Renal pelvis (tissue), 12 donors: ENCODE measurements at places on chromosomes 12 and 14.

- DNase-seq = no peak
These were observed 2.7 kb upstream of the KRT6B start for GRCh38 chr12:52454411-52455201.

DNA sequence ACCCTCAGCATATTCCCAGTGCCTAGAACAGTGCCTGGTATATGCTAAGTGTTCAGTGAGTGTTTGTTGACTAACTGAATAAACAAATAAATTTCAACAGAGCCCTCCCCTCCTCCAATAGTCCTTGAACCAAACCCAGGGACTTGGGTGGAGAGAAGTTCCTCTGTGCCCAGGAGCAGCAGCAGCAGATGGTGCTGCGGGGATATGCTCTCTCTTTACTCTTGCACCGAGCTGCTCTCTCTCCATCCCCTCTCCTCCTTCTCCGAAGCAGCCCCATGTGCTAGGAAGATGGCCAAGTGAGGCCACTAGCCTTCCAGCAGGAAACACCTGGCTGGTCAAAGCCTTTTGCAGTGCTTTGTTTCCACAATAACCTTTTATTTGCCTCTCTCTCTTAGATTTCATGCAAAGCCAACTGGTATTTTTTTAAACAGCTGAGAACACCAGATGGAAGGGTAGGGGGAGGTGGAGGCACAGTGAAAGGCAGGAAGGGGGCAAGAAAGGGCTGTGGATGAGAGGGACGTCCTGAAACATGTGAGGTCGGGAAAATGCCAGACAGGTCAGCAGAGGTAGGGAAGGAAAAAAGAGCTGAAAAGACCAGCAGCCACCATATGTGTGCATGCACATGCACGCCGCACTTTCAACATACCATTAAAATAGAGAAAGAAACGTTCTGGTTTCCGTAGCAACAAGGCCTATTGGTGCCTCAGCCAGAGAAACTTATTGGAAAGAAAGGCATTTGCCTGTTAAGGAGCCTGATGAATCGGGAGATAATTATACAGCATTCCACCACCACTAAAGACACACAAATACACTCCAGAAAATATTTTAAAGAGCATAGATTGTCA is 78.9 kb downstream of the EMP1 start:
- DNase-seq = no peak

DNA sequence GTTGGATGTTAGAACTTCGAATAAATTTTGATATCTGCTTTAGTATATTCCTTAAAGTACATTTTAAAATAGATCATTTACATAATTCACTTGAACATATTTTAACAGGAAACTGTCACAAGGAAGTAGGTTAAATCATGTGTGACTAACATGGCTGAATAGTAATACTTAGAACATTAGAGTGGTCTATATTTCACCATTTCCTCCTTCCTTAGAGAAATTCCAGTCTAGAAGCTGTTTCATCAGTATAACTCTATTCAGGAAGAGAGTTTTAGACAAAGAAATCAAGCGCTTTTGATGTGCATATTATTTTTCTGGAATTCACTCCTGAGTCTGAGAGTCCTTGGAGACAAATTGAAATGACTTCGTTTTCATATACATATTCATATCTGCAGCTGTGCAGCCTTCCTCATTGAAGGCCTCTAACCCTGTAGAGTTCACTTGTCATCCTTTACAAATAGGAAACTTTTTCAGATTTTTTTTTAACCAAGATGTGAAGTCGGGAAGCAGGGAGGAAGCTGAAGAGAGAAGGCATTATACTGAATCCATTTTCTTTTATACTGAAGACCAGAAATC is 28.4 kb downstream of the IRAK3 start:
- DNase-seq = no peak

- no peak for DNase-seq
These were observed 1005.8 kb downstream of the TRHDE start for GRCh38 chr12:73277971-73278370.

DNA sequence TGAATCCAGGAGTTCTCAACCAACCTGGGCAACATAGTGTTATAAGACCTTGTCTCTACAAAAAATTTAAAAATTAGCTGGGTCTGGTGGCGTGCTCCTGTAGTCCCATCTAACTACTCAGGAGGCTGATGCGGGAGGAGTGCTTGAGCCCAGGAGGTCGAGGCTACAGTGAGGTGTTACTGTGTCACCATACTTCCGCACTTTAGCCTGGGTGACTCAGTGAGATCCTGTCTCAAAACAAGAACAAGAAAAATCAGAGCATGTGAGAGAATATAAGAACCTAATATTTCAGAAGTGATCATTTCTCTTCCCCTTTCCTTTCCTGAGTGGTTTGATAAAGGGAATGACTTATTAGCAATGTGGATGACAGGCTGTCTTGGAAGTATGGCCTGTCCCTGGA is 9.5 kb downstream of the TRAF3 start:
- no peak for DNase-seq

GRCh38 chr12:9098115-9098452 is 17.6 kb downstream of the A2M start:
- no peak for DNase-seq

- no peak for DNase-seq
These were observed 11.3 kb upstream of the EML5 start for GRCh38 chr14:88804035-88804434.

DNA sequence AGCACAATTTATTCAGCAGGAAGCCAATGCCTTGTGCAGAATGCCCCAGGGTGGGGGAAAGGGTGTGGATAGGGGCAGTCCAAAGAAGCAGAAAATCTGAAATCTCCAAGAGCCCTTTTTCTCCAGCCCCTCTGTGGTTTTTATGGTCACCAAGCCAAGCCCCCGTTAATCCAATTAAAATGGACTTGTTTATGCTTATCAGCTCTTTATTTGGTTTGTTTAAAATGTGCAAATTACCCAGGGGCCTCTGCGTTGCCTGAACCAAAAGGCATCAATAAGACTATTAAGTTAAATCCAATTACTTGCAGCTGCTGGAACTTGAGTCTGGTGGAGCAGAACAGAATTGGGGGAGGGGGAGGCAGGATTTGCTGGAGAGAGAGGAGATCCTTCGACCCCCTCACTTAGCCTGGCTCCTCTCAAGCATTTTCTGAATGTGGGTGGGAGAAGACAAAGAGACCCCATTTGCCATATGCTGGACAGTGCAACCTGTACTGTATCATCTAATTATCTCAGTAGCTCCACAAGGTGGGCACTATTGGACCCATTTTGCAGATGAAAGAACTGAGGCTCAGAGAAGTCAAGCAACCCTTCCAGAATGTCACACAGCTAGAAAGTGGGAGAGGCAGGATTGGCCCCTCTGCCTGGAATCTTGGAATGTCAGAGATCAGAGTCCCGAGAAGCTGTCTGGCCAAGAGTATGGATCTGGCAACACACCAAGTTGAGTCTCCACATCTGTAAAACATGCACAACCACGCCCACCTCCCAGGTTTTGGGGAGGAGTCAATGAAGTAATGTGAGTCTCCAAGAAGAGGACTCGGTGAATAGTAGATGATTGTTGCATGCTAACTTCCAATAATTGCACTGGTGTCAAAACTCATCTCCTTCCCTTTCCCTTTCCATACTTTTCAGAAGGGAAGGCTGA is 66.9 kb downstream of the CMKLR1 start:
- no peak for DNase-seq

GRCh38 chr12:111846016-111846415 is 4.0 kb downstream of the MAPKAPK5 start:
- no peak for DNase-seq

DNA sequence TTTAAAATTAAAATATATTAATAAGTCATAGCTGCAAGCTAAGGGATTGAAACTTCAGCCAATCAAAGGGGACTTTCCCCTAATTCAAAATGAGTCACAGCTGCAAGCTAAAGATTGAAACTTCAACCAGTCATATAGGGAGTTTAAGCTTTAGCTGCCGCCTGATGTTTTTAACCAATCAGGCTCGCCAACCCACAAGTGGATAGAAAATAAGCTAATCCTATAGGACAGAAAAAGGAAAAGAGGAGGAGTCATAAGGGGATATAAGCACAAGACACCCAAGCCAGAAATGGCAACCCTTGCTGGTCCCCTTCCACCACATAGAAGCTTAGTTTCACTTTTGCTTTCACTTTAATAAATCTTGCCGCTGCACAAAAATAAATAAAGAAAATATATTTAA is 1154.6 kb downstream of the GALC start:
- no peak for DNase-seq

GRCh38 chr14:92153581-92153980 is 31.8 kb downstream of the CPSF2 start:
- DNase-seq = no peak

DNA sequence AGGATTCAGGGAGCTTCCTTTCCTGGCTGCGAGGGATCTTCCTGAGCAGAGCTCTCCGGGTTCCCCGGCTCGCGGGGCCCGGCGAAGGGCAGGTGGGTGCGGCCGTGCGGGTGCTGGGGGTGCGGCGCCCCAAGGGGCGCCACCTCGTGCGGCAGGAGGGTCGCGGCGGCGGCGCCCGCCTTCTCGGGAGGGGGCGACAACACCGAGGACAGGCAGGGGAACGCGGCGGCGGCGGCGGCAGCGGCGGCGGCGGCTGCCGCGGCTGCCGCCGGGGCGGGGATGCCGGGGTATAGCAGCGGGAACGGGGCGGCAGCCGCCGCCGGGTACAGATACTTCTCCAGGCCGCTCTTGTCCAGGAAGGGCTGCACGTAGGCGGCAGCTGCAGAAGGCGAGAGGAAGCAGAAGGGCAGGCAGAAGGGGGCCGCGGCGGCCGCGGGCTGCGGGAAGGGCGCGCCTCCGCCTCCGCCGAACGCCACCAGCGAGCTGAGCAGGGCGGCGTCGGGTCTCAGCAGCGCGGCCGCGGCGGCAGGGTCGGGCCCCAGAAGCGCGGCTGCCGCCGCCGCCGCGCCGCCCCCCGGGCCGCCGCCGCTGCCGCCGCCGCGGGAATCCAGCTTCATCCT is 2.7 kb downstream of the BHLHE41 start:
- no peak for DNase-seq

GRCh38 chr12:2180737-2181082 is 127.9 kb downstream of the CACNA1C start:
- DNase-seq = no peak

DNA sequence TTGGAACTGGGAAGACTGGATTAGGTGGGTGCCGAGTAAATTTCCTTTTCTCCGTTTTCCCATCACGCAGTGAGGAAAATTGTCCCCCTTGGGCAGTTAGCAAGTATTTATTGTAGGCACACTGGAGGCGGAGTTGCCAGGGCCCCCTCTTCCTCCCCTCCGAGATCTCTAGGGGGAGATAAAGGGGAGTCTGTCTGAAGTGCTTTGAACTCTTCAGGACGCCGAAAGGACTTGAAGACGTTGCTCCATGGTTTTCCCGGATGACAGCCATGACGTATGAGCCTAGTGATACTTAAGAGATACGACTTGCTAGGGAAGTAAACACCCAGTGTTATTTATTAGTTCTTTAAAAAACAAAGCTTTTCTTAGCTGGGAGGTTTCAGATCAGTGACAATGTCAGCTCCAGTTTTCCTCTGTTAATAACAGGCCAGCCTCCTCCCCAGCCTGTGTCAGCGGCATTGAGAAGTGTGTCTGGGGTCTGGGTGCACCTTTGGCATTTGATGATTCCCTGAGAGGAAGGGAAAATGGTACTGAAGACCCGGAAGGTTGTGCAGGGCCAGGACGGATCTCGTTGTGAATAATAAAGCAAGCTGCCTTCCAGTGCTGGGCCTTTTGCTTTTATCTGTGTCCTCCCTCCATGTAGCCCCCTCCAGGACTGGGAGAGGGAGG is 78.7 kb downstream of the TSPAN9 start:
- peak; percentile 59 for DNase-seq

DNA sequence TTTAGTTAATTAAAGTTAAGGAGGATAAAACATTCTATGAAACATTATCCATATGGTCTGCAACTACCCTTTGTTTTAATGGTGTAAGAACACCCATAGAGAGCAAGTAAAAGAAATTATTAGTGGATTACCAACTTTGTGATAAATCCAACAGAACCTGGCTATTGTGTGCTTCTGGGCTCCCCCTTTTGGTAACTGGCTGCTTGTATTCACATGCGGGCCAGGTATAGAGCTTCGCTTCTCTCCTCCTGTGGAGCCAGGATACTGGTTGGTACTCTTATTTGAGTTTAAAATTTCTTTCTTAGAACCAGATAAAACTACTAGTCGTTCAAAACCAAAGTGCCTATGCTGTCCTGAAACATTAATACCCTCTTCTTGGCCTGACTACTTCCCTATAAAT is 81.0 kb downstream of the PTPRR start:
- no peak for DNase-seq

- no peak for DNase-seq
These were observed 140.0 kb downstream of the DAD1 start for GRCh38 chr14:22448905-22449599.

DNA sequence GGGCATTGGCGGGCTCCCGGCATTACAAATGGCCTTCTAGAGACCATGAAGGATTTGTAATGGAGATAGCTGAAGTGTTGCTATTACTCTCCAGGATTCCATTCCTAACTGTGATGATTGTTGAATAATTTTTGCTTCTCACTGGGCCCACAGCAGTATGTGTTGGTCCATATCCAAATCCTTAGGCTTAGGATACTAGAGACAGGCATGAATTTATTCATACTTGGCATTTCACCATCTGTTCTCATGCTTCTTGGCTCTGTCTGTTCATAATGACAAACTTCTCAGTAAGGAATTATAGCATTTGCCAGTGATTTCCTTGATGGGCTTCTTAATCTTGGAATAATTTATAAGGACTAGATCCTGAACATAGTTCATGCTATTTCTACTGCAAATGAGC is 832.9 kb downstream of the C12orf50 start:
- no peak for DNase-seq

DNA sequence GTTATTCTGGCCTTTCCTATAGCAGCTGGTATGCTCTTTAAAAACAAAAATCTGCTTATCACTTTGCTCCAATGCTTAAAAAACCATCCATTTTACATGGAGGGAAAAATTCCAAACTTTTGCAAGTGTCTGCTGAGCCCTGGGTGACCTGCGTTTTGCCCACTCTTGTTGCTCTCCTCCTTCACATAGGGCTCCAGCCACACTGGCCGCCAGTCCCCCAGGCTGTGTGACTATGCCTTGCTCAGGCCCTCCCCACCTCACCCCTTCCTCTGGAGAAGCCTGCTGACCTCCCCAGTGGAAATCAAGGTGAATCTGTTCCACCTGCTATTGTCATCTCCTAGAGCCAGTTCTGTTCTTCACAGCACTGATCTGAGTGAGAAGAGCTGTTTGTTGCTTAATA is 126.9 kb downstream of the SLC25A47 start:
- no peak for DNase-seq

DNA sequence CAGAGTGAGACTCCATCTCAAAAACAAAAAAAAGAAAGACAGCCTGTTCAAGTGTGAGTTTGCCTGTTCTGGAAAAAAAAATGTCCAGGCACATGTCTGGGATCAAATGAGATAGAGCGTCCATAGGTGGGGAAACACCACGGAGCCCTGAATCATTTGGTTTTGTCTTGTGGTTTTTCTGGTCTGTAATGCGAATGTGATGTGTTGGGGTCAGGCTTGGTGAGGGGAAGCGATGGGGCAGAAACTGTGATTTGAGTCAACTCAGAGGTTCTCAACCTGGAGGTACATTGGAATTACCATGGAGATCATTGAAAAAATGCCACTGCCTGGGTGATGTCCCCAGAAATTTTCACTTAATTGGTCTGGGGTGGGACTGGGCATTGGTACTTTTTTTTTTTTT is 183.9 kb upstream of the PWP1 start:
- no peak for DNase-seq

GRCh38 chr14:77458249-77458950 is 507 bp downstream of the AHSA1 start:
- DNase-seq = no peak

- DNase-seq = peak; percentile 16
These were observed 156.7 kb upstream of the RASSF8 start for GRCh38 chr12:25801734-25802133.
